Activated naive CD4-positive, alpha-beta T cell treated with anti-CD3 and anti-CD28 coated beads for 36 hours (primary cell): ENCODE measurements at places on chromosomes 5 and 9. TPM values are rescaled to one million over a fixed set of nuclear protein-coding genes. Genes with fewer than 3 reads are reported as not detected.

DNA sequence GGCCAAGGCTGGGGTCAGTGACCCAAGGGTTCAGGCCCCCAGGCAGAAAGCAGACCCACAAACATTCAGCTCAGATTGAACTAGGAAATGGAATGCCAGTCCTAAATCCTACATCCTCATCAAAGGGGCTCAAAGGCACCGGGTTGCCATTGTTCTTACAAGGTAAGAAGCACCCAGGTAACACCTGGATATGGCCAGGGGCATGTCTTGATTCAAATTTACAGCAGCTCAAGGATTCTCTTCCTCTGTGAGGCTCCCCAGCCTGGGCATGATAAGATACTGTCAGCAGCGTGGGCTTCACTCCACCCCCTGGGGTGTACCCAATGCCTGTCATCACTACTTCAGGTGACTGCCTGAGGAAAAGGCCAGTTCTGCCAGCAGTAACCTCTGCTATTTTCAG lies 92.1 kb upstream of the FSTL4 start:
- no peaks in the 10 kb centered on the region for H3K36me3 ChIP-seq
- DNase-seq: no peak
- peaks cover 5% of the 10 kb centered on the region for H3K4me1 ChIP-seq
- H3K27ac ChIP-seq: no peak overlapping the region
- H3K4me3 ChIP-seq: no peak overlapping the region

DNA sequence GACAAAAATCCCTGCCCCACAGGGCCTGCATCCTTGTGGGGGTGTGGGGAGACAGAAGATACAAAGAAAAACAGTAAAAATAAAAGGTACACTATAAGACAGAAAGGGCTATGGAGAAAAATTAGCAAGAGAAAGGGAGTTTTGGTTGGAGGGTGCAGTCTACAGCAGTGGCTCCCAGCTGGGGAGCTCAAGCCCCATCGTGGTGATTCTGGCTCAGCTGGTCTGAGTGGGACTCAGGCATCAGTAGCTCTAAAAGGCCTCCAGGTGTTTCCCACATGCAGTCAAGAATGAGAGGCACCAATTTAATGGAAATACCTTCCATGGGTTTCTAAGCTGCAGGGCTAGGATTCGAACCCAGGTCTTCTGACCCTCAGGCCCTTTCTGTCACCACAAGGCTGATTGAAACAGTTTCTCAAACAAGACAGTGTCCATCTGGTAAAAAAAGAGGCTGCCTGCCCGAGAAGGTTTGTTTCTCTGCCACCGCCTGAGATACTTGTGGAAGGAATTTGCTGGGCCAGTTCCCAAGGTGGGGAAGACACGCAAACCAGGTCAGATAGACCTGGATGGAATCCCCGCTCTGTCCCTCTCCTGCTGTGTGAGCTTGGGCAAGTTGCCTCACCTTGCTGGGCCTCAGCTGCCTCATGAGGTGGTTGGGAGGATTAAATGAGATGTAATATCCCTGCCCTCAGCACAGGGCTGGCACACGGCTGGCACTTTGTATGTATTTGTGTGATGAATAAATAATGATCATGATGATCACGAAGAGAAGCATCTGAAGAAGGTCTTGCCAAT lies 43.1 kb downstream of the COL27A1 start:
- DNase-seq: no peak
- H3K27ac ChIP-seq: no peak overlapping the region
- H3K4me1 ChIP-seq: no peaks in the 10 kb centered on the region
- no peaks in the 10 kb centered on the region for H3K36me3 ChIP-seq
- H3K4me3 ChIP-seq: no peak overlapping the region

TMEM232 gene
- total RNA-seq: 0.31 TPM

DNA sequence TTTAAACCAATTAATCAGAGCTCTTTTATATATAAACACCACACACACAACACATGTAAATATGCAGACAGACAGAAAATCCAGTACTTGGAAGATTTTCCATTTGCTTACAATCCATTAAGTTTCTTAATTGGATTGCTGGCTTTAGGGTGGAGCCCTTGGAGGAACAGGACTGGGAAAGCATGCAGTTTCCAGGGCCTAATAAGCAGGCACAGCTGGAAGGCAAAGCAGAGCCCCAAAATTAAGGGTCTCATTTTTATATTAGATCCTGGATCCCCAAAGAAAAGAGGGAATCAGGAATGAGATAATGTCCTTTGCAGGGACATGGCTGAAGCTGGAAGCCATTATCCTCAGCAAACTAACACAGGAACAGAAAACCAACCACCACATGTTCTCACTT lies 13.1 kb upstream of the SMC2 start:
- H3K4me1 ChIP-seq: peaks cover under 1% of the 10 kb centered on the region
- H3K4me3 ChIP-seq: no peak overlapping the region
- DNase-seq: no peak

SLC46A2 gene
- total RNA-seq: not detected

DNA sequence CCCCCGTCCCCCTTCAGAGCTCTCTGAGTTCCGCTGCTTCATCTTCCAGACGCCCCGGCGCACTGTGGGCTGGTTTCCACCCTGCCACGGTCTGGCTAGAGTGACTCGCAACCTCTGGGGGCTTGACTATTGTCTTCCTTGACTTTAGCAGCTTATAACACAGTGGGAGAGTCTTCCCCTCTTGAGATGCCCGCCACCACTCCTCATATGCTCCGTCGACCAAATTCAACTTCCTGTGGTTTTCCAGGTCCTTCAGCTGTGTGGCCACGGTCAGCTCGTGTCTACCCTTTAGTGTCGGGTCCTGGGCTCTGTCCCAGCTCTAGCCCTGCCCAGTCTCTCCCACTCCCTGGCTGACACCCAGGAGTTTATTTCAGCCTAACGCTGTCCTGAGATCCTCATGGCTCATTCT lies 28.2 kb upstream of the NCS1 start:
- peaks cover 24% of the 10 kb centered on the region for H3K27me3 ChIP-seq
- H3K36me3 ChIP-seq: no peaks in the 10 kb centered on the region
- no peak overlapping the region for H3K27ac ChIP-seq
- DNase-seq: no peak
- H3K4me1 ChIP-seq: peaks cover 37% of the 10 kb centered on the region

ST8SIA4 gene
- total RNA-seq: 16.2 TPM

CCL19 gene
- not detected for total RNA-seq

DNA sequence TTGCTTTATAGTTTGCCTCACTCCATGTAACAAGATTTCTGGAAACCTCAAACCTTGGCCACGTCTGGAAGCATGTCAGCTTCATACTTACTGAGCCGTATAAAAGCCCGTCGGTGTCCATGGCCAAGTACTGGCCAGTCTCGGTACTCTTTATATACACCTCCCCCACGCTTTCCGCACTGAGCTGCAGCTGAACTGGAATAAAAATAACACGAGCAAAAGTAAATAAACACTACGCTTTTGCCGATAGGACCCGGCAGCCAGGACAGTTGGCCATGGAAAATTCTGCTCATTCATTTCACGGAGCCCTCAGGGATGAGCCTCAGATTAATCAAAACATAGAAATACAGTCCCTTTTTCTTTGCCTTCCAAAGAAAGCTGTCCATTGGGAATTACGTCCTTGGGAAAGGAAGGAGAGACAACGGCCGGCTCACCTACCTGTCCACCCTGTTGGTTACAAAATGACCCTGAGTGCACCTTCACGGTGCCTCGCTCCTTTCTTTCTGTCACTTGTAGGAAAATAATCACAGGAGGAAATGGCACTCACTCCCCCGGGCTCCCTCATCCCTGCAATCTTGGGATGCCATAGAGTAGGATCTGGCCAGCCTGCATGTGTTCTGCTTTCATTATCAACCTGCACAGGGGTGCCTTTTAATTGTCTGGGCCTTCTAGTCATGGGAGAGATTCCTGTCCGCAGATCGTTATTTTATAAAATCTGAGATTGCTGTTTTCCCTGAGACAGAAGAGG lies 85.1 kb downstream of the FGF1 start:
- no peak overlapping the region for H3K27ac ChIP-seq
- no peaks in the 10 kb centered on the region for H3K4me1 ChIP-seq
- H3K27me3 ChIP-seq: peaks cover 8% of the 10 kb centered on the region
- DNase-seq: no peak
- no peak overlapping the region for H3K4me3 ChIP-seq

GRXCR2 gene
- not detected for total RNA-seq

LRRC26 gene
- total RNA-seq: not detected

DNA sequence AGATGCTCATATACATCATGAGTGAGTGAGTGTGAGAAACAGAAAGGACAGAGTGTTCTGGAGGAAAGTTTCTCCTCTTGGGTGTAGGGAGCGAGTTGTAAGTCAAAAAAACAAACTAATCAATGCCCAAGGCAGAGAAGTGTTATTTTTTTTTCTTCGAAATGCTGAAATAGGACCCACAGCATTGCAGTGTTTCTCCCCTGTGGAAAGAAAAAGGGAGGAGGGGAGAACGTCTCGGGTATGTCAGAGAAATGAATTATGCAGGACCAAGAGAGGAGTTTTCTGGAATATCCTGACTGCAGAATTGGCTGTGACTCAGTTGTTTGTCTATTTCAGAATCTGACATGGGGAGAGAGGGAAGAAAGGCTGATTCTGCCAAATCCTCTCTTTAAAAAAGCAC lies 337.9 kb upstream of the RFX3 start:
- peaks cover 10% of the 10 kb centered on the region for H3K27me3 ChIP-seq
- H3K36me3 ChIP-seq: no peaks in the 10 kb centered on the region
- no peak overlapping the region for H3K27ac ChIP-seq
- H3K4me1 ChIP-seq: peaks cover 10% of the 10 kb centered on the region
- DNase-seq: no peak

GRCh38 chr5:78518365-78519197 lies 130.0 kb downstream of the LHFPL2 start:
- peaks cover 48% of the 10 kb centered on the region for H3K27me3 ChIP-seq
- DNase-seq: no peak
- no peaks in the 10 kb centered on the region for H3K36me3 ChIP-seq
- no peak overlapping the region for H3K4me3 ChIP-seq
- H3K27ac ChIP-seq: no peak overlapping the region

SLC25A2 gene
- total RNA-seq: not detected

WDR55 gene
- total RNA-seq: 18.9 TPM

DNA sequence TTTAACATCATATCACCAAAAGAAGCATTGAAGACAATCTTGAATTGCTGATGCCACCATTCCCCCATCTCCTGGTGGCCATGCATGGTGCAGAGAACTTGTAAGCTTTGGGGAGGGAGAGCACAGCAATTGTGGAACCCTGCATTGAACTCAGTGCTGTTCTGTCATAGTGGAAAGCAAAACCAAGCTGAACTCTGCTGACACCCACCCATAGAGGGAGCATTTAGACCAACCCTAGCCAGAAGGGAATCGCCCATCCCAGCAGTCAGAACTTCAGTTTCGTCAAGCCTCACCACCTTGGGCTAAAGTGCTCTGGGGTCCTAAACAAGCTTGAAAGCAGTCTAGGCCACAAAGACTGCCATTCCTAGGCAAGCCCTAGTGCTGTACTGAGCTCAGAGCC lies 37.4 kb upstream of the RUSC2 start:
- H3K36me3 ChIP-seq: no peaks in the 10 kb centered on the region
- no peak overlapping the region for H3K4me3 ChIP-seq
- no peaks in the 10 kb centered on the region for H3K4me1 ChIP-seq
- H3K27me3 ChIP-seq: peaks cover 18% of the 10 kb centered on the region
- DNase-seq: no peak

DNA sequence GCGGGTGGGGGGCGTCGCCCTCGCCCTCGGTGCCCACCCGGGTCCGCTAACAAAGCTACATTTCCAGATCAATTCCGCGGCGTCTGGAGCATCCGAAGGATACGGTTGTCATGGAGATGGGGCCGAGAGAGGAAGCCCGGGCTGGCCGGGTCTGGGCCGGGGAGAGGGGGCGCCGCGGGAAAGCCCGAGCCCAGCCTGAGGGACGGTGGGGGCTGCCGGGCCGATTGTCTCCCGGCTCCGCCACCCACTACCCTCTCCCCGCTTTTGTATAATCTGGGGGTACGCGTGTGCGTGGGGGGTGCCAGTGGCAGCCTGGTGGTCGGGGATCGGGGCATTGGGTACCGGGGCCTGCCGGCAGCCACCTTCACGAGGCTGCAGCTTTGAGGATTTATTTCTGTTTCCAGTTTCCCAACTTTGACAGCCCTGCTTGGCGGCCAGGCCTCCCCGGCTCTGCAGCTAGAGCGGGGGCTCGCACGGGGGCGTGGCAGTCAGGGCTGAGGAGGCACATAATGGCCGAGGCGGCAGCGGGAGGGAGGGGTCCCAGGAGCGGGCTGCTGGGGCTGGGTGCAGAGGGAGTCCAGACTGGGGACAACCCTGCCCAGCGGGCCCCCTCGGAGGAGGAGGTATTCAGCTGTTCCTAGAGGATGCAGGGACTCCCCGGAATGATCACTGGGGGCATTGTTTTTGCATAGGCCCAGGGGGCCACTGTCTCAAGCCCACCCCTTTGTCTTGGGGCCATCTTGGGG lies 626 bp downstream of the PSD2 start:
- DNase-seq: no peak
- H3K4me1 ChIP-seq: peaks cover 2% of the 10 kb centered on the region
- no peak overlapping the region for H3K27ac ChIP-seq
- peaks cover 55% of the 10 kb centered on the region for H3K27me3 ChIP-seq
- H3K4me3 ChIP-seq: peak overlapping the region; percentile 17
- no peaks in the 10 kb centered on the region for H3K36me3 ChIP-seq

DNA sequence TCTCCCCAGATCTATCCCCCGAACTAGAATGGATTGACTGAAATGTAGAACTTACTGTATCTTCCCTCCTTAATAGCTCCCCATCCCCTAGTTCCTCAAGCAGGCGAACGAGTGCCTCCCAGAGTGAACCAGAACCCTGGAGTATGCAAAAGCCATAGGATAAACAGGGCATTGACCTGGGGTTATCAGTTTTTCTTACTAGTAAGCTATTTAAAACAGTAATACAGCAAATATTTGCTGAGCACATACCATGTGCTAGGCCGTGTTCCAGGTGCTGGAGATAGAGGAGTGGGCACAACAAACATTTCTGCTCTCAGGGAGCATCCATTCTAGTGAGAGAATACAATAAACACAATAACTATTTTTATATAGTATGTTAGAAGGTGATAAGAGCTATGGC lies 1.8 kb downstream of the SKP2 start:
- H3K36me3 ChIP-seq: peaks cover 52% of the 10 kb centered on the region
- no peak overlapping the region for H3K27ac ChIP-seq
- H3K4me3 ChIP-seq: peak overlapping the region; percentile 58
- no peaks in the 10 kb centered on the region for H3K27me3 ChIP-seq

GRCh38 chr9:30673132-30673531 lies 1711.3 kb upstream of the ACO1 start:
- no peak overlapping the region for H3K27ac ChIP-seq
- no peak for DNase-seq
- H3K36me3 ChIP-seq: no peaks in the 10 kb centered on the region
- no peaks in the 10 kb centered on the region for H3K27me3 ChIP-seq
- H3K4me1 ChIP-seq: no peaks in the 10 kb centered on the region
- no peak overlapping the region for H3K4me3 ChIP-seq

SERINC5 gene
- total RNA-seq: 36.4 TPM

SMIM3 gene
- 32.9 TPM for total RNA-seq
